ENCODE measurements at places on chromosomes 11 and 22.

- no peak for DNase-seq
These were observed 1.3 kb upstream of the C1QTNF5 start for GRCh38 chr11:119342023-119342300.

DNA sequence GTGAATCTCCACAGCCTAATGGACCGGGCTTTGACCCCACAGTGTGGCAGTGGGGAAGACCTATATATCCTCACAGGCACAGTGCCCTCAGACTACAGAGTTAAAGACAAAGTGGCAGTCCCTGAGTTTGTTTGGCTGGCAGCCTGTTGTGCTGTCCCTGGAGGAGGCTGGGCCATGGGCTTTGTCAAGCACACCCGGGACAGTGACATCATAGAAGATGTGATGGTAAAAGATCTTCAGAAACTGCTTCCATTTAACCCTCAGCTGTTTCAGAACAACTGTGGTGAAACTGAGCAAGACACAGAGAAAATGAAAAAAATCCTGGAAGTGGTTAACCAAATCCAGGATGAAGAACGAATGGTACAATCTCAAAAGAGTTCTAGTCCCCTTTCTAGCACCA lies 39.0 kb downstream of the ENDOD1 start:
- DNase-seq: no peak

DNA sequence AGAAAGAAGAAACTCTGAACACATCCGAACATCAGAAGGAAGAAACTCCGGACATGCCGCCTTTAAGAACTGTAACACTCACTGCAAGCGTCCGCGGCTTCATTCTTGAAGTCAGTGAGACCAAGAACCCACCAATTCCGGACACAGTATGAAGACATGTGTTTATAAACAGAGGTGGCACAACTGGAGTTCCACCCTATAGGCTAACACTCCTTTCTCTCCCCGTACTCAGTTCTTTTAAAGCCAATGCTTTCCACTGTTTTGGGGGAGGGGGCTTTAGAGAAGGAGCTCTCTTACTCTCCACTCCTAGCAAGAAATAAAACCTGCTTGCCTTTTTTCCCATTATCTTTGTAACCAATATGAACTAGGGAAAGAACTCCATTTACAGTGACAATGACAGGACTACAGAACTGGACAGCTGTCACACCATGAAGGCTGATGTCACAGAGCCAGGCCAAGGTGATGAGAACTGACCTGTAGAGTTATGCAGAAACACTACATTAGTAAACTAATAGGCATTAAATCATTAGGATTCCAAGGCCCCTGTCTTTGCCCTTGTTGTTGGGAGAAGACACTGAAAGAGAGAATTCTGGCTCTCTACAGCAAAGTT lies 733 bp downstream of the TRIM5 start:
- DNase-seq: no peak

DNA sequence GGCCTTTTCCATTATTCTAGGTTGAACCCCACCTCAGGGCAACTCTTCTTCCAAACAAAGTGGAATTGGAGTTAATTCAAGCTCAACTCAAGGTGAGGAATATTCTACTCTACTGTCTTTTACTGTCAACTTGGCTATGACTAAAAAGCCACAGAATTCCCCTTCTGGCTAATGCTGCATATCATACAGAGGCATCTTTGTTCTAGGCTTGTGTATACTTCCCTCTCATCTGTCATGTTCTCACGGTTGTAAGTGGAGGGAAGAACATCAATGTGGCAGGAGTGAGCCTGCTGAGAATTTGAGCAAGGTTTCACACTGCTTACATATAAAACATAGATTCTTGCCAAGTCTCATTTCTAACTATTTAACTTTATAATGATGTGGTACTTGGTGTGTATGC lies 921.4 kb upstream of the CNTN5 start:
- DNase-seq: no peak

- no peak for DNase-seq
These were observed 100.8 kb downstream of the ALX4 start for GRCh38 chr11:44208976-44209603.
